ENCODE measurements at places on chromosomes 3 and 15. TPM values are rescaled to one million over a fixed set of nuclear protein-coding genes. Genes with fewer than 3 reads are reported as not detected.

The SNX4 gene
- 44.0 TPM for polyA plus RNA-seq

DNA sequence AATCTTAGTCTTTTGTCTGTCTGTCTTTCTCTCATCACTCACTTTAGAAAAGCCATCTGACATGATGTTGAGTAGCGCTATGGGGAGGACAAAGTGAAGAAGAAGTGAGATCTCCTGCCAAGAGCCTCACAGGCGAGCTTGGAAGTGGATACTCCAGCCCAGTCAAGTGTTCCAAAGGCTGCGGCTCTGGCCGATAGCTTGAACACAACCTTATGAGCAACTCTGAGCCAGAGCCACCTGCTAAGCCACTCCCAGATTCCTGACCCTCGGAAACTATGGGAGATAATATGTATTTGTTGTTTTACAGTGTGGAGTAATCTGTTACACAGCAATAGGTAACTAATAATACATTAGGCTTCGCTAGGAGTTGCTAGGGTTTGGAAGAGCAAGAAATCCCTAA lies 76.2 kb downstream of the MB21D2 start:
- H3K36me3 ChIP-seq, result no peaks in the 10 kb centered on the region
- DNase-seq, result peak; percentile 52
- peaks cover 4% of the 10 kb centered on the region for H3K4me1 ChIP-seq
- H3K27ac ChIP-seq, result peak overlapping the region; percentile 72
- no peak overlapping the region for H3K4me3 ChIP-seq

The HYAL1 gene
- 11.8 TPM for polyA plus RNA-seq

The KLHL6 gene
- polyA plus RNA-seq, result 0.04 TPM

GRCh38 chr3:96813134-96813819 lies 1.1 kb upstream of the EPHA6 start:
- peak; percentile 93 for DNase-seq
- no peaks in the 10 kb centered on the region for H3K4me1 ChIP-seq
- no peaks in the 10 kb centered on the region for H3K36me3 ChIP-seq
- no peaks in the 10 kb centered on the region for H3K27me3 ChIP-seq
- H3K27ac ChIP-seq, result peak overlapping the region; percentile 38

GRCh38 chr3:111485086-111485485 lies 56.9 kb upstream of the CD96 start:
- H3K36me3 ChIP-seq, result no peaks in the 10 kb centered on the region
- H3K4me1 ChIP-seq, result peaks cover 12% of the 10 kb centered on the region
- H3K4me3 ChIP-seq, result no peak overlapping the region
- no peaks in the 10 kb centered on the region for H3K27me3 ChIP-seq
- no peak for DNase-seq

DNA sequence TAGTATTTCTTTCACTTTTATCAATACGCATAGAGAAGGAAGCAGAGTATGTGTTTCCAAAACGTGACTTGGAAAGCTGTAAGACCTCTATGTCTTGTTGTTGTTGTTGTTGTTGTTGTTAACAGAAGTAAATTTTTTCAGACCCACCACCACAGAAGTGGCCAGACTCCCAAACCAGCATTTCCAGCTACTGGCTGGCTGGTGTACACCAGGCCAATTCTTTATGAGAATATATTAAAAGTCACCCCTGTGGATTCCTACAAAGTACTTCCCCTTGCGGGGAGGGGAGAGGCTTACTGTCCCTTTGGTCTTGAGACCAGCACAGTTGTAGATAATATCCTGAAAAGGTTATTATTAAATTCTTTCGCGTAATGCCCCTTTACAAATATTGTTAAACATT lies 1.6 kb upstream of the FOXP1 start:
- H3K4me1 ChIP-seq, result peaks cover 3% of the 10 kb centered on the region
- H3K27me3 ChIP-seq, result no peaks in the 10 kb centered on the region
- H3K4me3 ChIP-seq, result no peak overlapping the region
- peak overlapping the region; percentile 97 for H3K27ac ChIP-seq
- no peak for DNase-seq

DNA sequence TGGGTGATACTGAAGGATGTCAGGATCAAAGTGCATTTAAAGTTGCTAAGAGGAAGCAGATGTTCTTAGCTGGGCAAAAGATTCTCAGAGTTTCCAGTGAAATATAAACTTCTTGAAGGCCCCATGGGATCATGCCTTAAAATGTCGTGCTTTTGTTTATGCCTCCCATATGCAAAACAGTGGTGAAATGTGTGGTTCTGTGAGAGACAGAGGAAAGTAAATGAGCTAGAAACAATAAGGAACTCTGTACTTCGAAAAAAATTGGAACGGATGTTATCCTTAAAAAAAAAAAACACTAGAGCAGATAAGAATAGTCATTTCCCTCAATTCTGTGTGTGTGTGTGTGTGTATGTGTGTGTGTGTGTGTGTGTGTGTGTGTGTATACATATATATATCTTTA lies 497.0 kb upstream of the TBL1XR1 start:
- peaks cover 4% of the 10 kb centered on the region for H3K4me1 ChIP-seq
- no peaks in the 10 kb centered on the region for H3K27me3 ChIP-seq
- H3K27ac ChIP-seq, result peak overlapping the region; percentile 45
- no peaks in the 10 kb centered on the region for H3K36me3 ChIP-seq
- H3K4me3 ChIP-seq, result no peak overlapping the region
- DNase-seq, result peak; percentile 50

The FRMD4B gene
- polyA plus RNA-seq, result 10.8 TPM

DNA sequence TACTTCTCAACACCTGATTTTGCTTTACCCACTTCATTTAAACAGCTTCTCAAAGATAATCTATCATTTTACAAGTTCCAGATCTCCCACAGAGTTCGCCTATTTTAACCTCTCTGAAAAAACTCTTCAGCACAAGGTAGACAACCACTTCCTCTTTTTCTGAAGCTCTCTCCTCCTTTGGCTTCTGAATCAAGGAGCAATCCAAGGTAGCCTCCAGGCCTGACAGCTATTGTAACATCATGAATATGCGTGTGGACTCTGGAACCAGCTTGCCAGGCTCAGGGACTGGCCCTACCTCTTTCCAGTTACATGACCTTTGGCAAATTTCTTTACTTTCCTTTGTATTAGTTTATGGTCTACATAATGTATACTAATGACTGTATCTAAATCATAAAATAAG lies 405.9 kb upstream of the ZNF385D start:
- peak; percentile 51 for DNase-seq
- H3K27me3 ChIP-seq, result no peaks in the 10 kb centered on the region
- H3K4me1 ChIP-seq, result peaks cover 4% of the 10 kb centered on the region

The DNASE1L3 gene
- 1.8 TPM for polyA plus RNA-seq

The DAG1 gene
- 50.3 TPM for polyA plus RNA-seq

GRCh38 chr3:57948080-57948671 lies 60.0 kb upstream of the FLNB start:
- H3K36me3 ChIP-seq, result no peaks in the 10 kb centered on the region
- no peaks in the 10 kb centered on the region for H3K27me3 ChIP-seq
- peak overlapping the region; percentile 39 for H3K27ac ChIP-seq
- no peak for DNase-seq
- H3K4me1 ChIP-seq, result peaks cover 57% of the 10 kb centered on the region

DNA sequence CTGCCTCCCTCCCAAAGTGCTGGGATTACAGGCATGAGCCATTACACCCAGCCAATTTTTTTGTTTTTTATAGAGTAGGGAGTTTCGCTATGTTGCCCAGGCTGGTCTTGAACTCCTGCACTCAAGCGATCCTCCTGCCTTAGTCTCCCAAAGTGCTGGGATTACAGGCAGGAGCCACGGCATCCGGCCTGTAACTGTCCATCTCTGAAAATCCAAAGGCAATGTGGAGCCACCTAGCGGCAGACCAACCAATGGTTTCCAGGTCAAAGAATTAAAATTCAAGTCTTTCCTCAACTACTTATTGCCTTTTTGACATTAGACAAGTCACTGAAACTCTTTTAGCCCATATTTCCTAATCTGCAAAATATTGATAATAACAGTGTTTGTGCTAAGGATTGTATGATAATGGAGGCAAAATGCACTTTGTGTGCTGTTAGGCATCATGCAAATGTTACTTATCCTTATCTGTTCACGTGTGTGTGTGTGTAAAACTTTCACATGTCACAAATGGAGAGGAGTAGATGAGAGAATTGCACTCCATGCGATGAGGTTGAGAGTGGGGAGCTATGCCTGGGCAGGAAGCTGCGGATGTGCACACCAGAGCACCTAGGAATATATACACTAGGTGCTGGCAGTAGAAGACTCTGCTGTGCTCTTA lies 48.7 kb downstream of the COL8A1 start:
- H3K4me3 ChIP-seq, result no peak overlapping the region
- H3K36me3 ChIP-seq, result no peaks in the 10 kb centered on the region
- H3K27ac ChIP-seq, result no peak overlapping the region
- no peaks in the 10 kb centered on the region for H3K4me1 ChIP-seq

The PLSCR2 gene
- polyA plus RNA-seq, result 0.18 TPM

The C15orf62 gene
- 0.77 TPM for polyA plus RNA-seq

The SRGAP3 gene
- polyA plus RNA-seq, result 7.9 TPM

- no peak overlapping the region for H3K4me3 ChIP-seq
- DNase-seq, result no peak
- H3K4me1 ChIP-seq, result peaks cover 39% of the 10 kb centered on the region
- no peaks in the 10 kb centered on the region for H3K36me3 ChIP-seq
Measured at GRCh38 chr15:67100801-67101581, 35.6 kb downstream of the SMAD3 start.

GRCh38 chr15:51172193-51172592 lies 77.5 kb upstream of the TNFAIP8L3 start:
- H3K27me3 ChIP-seq, result no peaks in the 10 kb centered on the region
- H3K4me1 ChIP-seq, result no peaks in the 10 kb centered on the region
- no peak overlapping the region for H3K27ac ChIP-seq
- H3K36me3 ChIP-seq, result no peaks in the 10 kb centered on the region
- no peak for DNase-seq
- H3K4me3 ChIP-seq, result no peak overlapping the region

GRCh38 chr3:136250903-136251460 lies 842 bp downstream of the PCCB start:
- peak overlapping the region; percentile 42 for H3K4me3 ChIP-seq
- no peaks in the 10 kb centered on the region for H3K27me3 ChIP-seq
- peak; percentile 19 for DNase-seq
- H3K4me1 ChIP-seq, result peaks cover 10% of the 10 kb centered on the region
- peak overlapping the region; percentile 90 for H3K27ac ChIP-seq

The EIF4E3 gene
- polyA plus RNA-seq, result 6.6 TPM
